Suprapubic skin (tissue), 4 donors: ENCODE measurements at places on chromosomes 12 and 14.

- no peak for DNase-seq
- no peak overlapping the region for H3K27ac ChIP-seq
- H3K36me3 ChIP-seq, result no peaks in the 10 kb centered on the region
- H3K27me3 ChIP-seq, result no peaks in the 10 kb centered on the region
- no peaks in the 10 kb centered on the region for H3K4me1 ChIP-seq
Measured at GRCh38 chr12:32369202-32369601, 30.2 kb upstream of the FGD4 start.

DNA sequence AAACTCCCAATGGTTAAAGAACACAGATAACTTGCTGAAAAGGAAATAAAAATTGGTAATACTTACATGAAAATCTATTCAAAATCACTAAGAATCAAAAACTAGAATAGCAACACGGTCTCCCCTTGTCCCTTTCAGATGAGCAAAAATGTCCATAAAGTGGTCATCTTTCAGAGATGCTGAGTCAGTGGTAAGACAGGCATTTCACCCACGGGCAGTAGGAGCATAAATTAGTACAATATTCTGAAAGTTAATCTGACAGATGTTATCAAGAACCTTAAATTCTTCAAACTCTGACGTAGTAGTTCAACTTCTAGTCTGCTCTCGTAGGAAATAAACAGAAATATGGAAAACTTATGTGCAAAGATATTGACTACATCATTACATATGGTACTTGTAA, 33.1 kb upstream of the GNPNAT1 start:
- H3K36me3 ChIP-seq, result no peaks in the 10 kb centered on the region
- no peaks in the 10 kb centered on the region for H3K27me3 ChIP-seq
- peaks cover 4% of the 10 kb centered on the region for H3K4me1 ChIP-seq
- no peak for DNase-seq
- no peak overlapping the region for H3K27ac ChIP-seq

GRCh38 chr12:29301114-29301513, 79.9 kb downstream of the ERGIC2 start:
- H3K36me3 ChIP-seq, result no peaks in the 10 kb centered on the region
- DNase-seq, result no peak
- H3K4me1 ChIP-seq, result no peaks in the 10 kb centered on the region
- no peaks in the 10 kb centered on the region for H3K27me3 ChIP-seq
- no peak overlapping the region for H3K4me3 ChIP-seq

DNA sequence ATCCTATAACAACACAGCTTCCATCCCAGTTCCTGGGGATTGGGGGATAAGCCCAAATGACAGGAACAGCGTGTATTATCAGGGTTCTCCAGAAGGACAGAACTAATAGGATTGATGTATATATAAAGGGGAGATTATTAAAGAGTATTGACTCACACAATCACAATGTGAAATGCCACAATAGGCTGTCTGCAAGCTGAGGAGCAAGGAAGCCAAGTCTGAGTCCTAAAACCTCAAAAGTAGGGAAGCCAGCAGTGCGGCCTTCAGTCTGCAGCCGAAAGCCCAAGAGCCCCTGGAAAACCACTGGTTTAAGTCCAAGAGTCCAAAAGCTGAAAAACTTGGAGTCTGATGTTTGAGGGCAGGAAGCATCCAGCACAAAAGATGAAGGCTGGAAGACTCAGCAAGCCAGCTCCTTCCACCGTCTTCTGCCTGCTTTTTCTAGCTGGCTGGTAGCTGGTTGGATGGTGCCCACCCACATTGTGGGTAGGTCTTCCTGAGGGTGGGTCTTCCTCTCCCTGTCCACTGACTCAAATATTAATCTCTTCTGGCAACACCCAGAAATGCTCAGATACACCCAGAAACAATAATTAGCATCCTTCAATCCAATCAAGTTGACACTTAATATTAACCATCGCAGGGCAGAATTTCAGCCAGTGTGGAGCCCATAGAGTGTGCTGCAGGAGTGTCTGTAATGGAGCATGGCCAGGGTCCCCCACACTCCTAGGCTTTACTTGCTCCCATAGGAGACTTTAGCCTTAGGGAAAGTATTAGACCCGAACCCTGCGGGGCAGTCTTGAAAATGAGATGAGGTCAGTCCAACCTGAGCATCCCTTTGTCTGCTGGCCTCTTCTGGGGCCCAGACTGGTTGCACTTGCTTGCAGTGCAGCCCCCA, 111.1 kb downstream of the SINHCAF start:
- H3K4me1 ChIP-seq, result no peaks in the 10 kb centered on the region
- H3K27ac ChIP-seq, result no peak overlapping the region
- H3K27me3 ChIP-seq, result peaks cover 13% of the 10 kb centered on the region
- H3K36me3 ChIP-seq, result no peaks in the 10 kb centered on the region
- H3K4me3 ChIP-seq, result no peak overlapping the region

- no peaks in the 10 kb centered on the region for H3K27me3 ChIP-seq
- no peak overlapping the region for H3K27ac ChIP-seq
- H3K36me3 ChIP-seq, result peaks cover 7% of the 10 kb centered on the region
- H3K4me1 ChIP-seq, result no peaks in the 10 kb centered on the region
- no peak for DNase-seq
Measured at GRCh38 chr14:74190927-74191575, 48.2 kb upstream of the VSX2 start.

DNA sequence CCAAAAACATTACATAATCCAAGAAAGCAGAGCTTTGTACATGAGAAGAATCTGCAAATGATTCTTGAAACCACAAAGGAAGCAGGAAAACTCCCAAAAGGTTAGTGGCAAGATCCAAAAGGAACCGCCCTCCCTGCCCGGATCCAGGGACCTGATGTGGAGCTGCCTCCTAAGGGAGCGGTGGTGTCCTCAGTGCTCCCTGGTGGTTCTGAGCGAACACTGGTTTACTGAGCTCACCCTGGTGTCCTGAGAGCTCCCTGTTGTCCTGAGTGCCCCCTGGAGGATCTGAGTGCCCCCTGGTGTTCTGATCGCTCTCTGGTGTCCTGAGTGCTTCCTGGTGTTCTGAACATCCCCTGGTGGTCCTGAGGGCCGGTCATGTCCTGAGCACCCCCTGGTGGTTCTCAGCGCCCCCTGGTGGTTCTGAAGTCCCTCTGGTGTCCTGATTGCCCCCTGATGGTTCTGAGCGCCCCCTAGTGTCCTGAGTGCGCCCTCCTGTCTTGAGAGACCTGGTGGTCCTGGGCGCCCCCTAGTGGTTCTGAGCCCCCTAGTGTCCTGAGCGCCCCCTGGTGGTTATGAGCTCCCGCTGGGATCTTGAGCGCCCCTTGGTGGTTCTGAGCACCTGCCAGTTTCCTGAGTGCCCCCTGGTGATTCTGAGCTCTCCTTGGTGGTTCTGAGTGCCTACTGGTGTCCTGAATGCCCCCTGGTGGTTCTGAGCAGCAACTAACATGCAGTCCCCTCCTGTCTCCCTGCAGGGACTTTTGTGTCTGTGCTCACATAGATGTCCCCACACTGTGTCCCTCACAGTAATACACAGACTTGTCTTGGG, 891.1 kb downstream of the TMEM121 start:
- H3K27ac ChIP-seq, result no peak overlapping the region
- H3K4me3 ChIP-seq, result no peak overlapping the region
- H3K4me1 ChIP-seq, result no peaks in the 10 kb centered on the region
- H3K27me3 ChIP-seq, result no peaks in the 10 kb centered on the region
- no peaks in the 10 kb centered on the region for H3K36me3 ChIP-seq
- DNase-seq, result no peak
